ENCODE measurements at places on chromosomes 13 and 19.

GRCh38 chr13:99971576-99972189, at the start of gene ZIC5:
ZIC5 (minus strand) TSS chr13:99971767; CDS start chr13:99971603, 164 bp downstream.
- no peak for DNase-seq

DNA sequence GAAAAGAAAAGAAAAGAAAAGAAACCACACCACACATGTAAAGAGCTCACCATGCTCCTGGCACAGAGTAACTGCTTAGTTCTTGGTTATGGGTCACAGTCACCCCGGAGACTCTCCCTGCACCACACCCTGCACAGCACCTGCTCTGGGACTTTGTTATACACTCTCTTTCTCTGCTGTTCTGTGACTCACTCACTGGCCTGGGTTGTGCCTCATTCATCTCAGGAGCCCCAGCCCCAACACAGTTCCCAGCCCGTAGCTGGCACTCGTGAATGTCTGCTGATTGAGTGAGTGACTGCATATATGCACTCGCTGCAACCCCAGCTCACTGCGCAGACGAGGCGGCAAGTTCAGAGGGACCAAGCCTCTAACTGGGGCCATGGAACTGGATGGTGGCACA, 22.9 kb upstream of the ZNF507 start:
- no peak for DNase-seq

GRCh38 chr19:34269968-34270621, 15.7 kb downstream of the GARRE1 start:
- no peak for DNase-seq

- no peak for DNase-seq
These were observed 9.6 kb downstream of the MLLT1 start for GRCh38 chr19:6270076-6270745.

- no peak for DNase-seq
These were observed 99.9 kb downstream of the COL4A2 start for GRCh38 chr13:110407021-110407420.

DNA sequence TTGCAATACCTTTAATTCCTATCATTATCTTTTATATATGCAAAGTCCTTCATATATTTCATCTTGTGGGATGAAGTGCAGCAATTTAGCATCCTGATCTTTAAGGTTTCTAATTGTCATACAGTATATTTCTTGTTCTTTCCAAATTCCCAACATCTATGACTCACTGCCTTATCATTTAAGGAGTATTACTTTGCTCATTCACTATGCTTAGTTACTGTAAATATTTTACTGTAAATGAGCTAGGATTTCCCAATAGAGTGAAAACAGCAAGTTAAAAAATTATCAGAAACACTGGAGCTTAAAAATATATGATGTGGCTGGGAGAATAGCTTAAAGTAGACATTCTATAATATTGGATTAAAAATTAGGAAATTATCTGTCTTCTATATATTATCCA, 69.9 kb downstream of the SLITRK6 start:
- no peak for DNase-seq

DNA sequence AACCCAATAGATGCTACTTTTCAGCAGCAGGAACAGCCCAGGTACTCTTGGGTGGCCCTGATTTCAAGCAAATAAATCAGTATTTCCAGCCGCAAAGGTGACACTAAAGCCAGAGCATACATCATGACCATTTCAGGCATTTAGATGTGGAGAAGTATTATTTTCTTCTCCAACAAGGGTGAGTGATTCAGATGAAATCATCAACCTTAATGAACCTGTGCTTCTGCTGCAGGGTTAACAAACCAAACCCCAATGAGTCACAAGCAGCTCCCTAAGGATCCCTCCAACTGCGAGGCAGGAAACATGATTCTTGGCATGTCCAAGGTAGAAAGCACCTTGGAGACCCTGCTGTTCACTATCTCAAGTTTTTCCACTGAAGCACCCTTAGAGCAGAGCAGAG, 32.7 kb downstream of the MBNL2 start:
- no peak for DNase-seq

DNA sequence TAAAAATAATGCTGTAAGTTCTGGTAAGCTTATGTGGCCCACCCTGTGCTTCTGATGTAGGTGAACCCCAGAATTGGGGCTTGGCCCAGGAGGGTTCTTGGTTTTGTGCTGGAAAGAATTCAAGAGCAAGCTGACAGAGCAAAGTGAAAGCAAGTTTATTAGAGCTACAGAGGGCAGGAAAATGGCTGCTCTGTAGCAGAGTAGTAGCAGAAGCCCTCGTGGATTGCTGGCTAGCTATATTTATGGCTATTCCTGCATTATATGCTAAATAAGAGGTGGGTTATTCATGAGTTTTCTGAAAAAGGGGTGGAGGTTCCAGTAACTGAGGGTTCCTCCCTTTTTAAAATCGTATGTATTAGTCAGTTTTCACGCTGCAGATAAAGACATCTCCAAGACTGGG, 20.6 kb upstream of the ZNF599 start:
- DNase-seq: no peak

GRCh38 chr19:3443840-3444694, 36.3 kb downstream of the SMIM24 start:
- DNase-seq: no peak

GRCh38 chr13:99055735-99056134, 77.9 kb upstream of the DOCK9 start:
- DNase-seq: no peak

- DNase-seq: no peak
These were observed 804 bp downstream of the PLPPR2 start for GRCh38 chr19:11356074-11356397.
